ENCODE measurements at places on chromosomes 12 and 14.

- DNase-seq: no peak
Observed at GRCh38 chr14:56124327-56124726, 6.1 kb downstream of the PELI2 start.

- no peak for DNase-seq
Observed at GRCh38 chr12:94149781-94150239, 1.4 kb downstream of the PLXNC1 start.

DNA sequence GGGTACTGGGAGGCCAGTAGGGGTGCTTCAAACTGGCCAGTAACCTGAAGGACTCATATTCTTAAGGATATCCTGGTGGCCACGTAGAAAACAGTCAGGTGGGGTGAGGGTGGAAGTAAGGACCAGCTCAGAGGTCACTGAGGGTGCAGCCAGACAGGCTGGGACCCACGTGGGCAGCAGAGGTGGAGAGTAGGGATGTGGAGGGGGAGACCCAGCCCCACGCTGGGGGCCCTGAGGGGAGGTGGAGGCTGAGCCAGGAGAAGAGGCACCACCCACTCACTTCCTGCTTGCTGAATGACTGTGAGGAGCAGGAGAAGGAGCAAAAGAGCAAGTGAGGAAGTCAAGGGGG lies 12.6 kb upstream of the SERPINA3 start:
- DNase-seq: no peak

DNA sequence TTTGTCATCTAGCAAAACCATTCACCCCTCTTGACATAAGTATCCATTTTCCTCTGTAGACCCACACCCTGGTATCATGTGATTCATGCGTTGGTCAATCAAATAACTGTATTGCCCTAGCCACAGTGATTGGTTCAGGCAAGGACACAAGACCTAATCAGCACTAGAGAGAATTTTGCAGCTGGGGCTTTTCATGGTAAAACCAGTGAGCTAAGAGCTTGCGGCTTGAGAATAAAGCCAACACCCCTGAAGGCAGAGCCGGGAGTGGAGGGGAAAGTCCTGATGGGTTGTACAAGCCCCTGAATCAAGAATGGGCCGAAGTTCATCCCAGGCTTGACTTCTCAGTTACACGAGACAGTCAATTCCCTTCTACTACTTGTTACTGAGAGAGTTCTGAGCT lies 33.2 kb upstream of the LTBP2 start:
- no peak for DNase-seq

DNA sequence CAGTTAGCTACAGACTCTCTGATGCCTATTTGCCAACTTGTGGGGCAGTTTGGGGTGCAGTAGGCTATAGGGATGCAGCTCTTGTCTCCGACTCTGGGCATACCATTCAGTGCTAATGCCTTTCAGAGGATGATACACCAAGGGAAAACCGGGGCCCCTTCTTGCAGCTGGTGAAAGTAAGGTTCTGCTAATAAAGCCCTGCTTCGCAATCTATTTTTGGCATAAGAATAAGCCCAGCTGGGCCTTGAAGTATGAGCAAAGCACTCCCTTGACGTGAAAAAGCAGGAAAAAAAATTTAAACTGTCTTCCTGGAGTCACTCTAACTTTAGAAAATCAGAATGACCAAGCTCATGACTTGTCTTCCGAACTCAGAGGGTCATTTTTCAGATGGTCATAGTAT lies 124.1 kb upstream of the RBM19 start:
- no peak for DNase-seq

DNA sequence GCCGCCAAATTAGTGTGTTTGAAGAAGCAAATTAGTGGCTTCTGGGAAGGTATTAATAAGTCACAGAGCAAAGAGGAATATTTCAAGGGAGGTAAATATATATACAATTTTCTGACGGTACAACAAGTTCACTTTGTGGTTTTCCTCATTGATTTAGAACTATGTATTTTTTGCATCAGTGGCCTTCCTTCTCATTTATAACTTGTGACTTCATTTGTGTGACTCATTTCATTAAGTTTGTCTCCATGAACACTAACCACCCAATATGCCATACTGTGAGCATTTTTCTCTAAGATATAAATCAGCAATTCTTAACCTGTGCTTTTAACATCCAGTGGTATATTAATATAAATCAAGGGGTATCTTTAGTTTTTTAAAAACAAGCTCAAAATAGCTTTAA lies 29.3 kb upstream of the ARHGAP5 start:
- no peak for DNase-seq

DNA sequence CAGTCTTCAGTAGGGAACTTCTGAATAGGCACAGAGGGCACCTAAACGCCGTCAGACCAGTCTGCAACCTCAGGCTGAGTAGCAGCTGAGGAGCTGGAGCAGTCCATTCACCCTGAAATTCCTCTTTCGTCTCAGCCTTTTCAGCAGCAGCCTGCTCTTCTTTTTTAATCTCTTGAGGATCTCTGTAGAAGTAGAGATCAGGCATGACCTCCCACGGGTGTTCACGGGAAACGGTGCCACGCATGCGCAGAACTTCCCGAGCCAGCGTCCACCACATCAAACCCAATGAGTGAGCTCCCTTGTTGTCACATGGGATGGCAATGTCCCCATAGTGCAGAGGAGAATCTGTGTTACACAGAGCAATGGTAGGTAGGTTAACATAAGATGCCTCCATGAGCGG lies 11.1 kb upstream of the MARK3 start:
- DNase-seq: no peak

DNA sequence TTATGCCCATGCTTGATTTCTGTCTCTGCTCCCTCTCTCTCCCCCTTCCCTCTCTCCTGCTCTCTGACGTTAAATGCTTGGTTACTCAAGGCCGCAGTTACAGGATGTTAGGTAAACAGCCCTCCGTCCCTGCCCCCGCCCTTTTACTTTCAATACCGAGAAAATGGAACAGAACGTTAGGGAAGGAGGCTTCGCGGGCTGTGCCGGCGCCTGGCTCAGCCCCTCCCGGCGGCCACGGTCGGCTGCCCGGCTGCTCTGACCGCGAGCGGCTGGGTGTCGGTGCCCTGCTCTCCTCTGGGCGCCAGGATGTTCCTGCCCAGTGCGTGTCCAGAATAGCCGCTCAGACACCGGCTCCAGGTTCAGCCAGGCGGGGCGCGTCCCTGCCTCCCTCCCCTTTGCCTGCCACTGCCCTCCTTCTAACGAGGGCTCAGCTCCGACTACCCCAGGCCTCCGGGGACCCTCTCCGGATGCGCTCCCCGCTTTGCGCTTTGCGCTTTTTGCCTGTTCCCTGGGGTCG lies 166.1 kb downstream of the ADCK1 start:
- DNase-seq: no peak

GRCh38 chr12:109572506-109572845 lies 828 bp downstream of the MMAB start:
- no peak for DNase-seq

DNA sequence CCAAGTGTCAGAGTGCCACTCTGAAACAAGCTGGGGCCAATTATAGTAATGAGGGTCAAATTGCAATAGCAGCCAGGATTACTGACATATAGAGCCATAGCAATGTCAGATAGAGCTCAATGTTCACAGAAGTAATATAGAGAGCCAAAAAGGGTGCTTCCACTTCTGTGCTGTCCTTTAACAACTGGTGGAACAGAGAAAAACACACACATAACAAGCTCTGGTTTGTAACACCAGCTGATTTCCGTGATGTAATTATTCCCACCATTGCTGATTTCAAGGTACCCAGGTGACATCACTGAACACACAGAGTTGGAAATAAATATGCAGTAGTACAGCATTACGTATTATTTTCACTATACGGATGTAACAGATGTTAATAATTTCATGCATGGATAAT lies 3.0 kb upstream of the CLEC2B start:
- no peak for DNase-seq

DNA sequence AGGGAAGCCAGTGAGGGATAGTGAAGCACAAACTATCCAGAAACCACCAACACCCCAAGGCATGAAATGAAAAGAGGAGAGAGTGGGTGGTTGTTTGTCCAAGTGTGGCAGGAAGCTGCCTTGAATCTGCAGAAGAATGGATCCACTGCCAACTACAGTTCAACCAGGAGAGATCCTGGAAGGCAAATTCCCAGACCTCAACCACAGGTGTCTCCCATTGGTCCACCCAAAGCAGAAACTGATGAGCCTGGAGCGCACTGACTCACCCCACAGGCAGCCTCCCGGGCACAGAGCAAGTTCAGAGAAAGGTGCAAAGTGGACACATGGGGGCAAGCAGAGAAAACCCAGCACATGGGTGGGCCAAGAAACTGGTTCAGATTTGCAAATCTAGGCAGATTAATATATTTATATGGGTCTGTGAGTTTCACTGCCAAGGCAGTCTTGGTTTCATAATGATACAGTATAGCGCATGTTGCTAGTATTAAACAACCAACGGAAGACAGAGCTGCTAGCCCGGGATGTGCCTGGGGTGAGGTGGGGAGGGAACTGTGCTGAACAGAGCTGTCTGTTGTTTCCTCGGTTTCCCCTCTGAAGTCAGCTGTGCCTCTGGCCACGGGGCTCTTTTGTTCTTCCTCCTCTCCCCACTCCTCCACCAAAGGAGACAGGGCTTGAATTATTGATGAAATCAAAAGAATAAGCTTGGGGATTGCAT lies 416.2 kb upstream of the CCDC196 start:
- no peak for DNase-seq

GRCh38 chr12:109744026-109744425 lies 30.4 kb downstream of the FAM222A start:
- DNase-seq: no peak

DNA sequence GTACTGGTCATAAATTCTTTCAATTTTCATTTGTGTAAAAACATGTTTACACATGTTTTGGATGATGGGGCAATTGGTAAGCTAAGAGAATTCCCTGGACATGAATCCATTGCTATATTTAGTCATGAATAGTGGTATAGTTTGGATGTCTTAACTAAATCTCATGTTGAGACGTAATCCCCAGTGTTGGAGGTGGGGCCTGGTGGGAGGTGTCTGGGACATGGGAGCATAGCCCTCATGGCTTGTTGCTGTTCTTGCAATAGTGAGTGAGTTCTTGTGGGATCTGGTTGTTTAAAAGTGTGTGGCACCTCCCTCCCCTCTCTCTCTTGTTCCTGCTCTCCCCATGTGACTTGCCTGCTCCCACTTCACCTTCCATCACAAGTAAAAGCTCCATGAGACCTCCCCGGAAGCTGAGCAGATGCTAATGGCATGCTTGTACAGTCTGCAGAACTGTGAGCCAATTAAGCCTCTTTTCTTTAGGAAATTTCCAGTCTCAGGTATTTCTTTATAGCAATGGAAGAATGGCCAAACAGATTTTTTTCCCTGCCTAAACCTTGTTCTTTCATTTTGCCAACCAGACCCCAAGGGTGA lies 33.6 kb downstream of the CTSG start:
- no peak for DNase-seq

DNA sequence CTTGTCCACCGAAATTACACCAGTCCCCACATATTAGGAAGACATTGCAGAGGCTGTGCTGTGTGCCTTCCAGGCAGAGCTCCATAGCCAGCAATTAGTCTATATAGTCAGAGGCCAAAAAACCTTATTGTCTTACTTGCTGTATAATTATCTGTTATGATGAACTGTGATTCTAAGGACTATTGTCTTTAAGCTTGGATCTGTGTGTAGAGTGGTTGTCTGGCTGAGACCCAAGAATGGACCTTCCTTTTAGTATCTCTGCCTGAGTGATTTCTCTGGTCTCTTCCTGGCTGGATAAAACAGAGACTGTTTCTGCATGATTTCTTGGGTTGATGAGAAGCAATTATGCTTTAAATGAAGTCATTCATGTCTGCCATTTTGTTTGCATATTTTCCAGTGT lies 465.3 kb downstream of the PRKD1 start:
- DNase-seq: no peak

DNA sequence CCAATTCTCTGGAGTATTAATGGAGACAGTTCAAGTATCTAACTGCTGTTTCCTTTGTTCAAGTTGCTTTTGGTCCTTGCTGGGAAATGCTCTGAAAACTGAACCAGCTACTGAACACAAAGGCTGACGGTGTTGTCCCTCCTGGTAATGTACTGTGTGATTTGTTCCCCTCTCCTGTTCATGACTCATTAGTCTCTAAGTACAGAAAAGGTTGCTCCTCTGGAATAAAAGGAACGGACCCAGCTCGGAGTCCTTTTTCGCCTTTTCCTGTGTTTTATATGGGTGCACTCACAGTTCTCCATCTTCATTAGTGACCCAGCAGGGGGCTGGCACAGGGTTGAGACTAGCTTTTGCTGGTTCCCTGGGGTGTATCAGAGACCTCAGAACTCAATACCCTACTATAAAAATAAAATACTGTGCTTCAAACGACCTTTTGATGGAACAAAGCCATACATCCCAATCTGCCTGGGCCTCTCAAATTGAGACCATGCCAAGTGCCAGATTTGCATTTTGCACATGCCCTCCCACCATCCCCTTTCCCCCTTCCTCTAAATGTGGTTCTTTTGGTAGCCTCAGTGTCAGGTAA lies 269.7 kb downstream of the RAD51B start:
- no peak for DNase-seq

All from activated naive CD4-positive, alpha-beta T cell (primary cell).